ENCODE measurements at places on chromosomes 12 and 14.

GRCh38 chr12:132341318-132342050, 12.1 kb upstream of the GALNT9 start:
- DNase-seq, result no peak

- DNase-seq, result peak; percentile 40
Measured at GRCh38 chr12:120013659-120014380, 24.8 kb downstream of the BICDL1 start.

- DNase-seq, result no peak
Measured at GRCh38 chr12:98530068-98530467, 14.7 kb downstream of the TMPO start.

DNA sequence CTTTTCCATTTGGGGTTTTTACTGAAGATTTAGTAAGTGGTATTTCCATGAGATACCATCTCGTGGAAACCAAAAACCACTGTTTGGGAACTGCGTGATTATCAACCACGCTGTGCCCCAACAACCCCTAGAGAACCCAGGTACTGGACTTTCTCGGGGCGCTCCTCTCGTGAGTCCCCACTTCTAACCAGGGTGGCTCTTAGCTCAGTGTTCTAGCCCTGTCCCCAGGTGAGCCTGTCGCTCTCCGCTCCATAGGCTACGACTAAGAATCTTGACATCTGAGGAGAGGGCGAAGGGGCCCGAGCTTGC, 686 bp downstream of the MCRS1 start:
- DNase-seq, result no peak

GRCh38 chr14:94539181-94539580, 22.1 kb upstream of the SERPINA4 start:
- no peak for DNase-seq

DNA sequence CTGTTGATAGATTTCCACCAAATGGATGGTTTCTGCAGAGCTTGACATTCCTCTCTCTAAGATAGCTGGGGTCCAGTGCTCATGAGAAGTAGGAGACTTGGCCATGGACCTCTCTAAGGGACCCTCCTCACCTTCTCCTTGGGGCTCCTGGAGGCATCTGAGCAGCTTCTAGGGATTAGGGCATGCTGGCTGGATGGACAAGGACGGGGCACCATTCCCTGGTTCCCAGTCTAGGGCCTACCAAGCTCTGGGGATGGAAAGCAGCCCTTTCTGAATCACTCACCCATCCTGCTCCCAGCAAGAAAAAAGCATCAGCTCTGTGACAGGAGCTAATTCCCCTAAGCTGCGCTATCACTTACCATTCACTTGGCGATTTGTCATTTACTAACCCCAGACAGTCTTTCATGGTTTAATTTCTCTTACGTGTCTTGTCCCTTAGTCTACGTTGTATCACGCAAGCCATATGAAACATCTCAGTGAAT, 39.5 kb downstream of the VWF start:
- no peak for DNase-seq

GRCh38 chr12:26790645-26790994, 42.4 kb downstream of the ITPR2 start:
- DNase-seq, result no peak

DNA sequence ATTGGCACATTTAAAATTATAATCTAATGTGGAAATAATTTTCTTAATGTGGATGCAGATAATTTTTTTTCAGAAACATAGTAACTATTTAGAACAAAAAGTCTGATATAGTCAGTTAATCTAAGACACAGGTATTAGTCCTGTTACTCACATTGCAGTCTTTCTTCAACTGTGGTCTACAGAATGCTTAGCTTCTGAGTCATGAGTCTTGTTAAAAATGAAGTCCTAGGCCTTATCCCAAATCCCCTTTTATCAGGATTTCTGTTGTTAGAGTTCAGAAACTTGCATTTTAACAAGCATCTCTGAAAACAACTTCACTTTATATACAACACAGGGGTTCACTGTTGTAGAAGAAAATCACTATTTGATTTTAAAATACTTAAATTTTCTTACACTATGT, 112.2 kb downstream of the SLC16A7 start:
- peak; percentile 67 for DNase-seq

GRCh38 chr14:44530475-44530874, 23.4 kb upstream of the FSCB start:
- no peak for DNase-seq

DNA sequence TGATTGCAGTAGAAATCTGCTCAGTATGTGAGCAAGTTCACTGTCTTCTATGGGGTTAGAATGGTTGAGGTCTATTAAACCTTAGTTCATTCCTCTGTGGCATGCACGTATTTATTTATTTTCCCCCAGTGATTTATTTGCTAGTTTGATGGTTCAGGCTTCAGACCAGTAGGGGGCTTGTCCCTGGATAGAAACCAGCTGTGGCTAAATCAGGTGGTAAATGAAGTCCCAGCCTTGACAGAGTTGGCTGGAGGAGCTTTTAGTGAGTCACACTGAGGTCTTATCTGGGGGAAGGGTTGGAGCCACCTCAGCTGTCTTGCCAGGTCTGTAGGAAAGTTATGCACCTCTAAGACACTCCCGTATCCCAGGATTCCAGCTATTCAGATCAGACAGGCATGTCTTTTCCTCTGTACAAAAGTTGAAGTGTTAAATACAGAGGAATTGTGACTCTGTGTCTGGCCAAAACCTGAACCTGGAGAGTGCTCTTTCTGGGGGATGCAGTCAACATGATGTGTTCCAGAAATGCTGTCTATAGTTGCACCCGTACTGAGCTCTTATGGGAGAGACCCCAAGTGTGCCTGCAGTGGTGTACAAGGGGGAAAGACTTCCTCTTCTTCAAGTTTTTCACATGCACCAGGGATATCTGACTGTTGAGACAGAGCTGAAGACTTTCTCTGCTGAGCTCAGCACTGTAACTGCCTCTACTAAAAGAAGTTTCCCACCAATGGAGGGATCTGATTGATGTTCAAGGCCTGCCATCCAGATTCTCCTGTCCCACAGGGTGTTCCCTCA, 1322.1 kb downstream of the TMEM121 start:
- peak; percentile 85 for DNase-seq

GRCh38 chr14:68637106-68638021, 155.5 kb downstream of the ZFP36L1 start:
- no peak for DNase-seq

DNA sequence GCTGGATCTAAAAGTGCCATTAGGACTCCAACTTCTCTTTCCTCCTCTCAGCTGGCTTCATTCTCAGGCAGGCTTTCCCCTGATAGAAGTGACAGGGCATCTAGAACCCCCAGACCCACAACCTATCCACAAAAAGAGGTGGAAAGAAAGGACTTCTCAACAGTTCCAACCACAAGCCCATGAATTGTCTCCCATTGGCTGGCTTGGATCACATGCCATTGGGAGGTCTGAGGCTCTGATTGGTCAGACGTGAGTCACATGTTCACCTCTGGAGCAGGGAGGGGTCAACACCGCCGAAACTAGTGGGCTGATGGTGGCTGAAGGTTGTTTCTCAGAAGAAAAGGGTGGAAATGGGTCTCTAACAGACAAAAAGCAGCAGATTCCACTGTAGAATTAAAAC, 47.2 kb downstream of the DRAM1 start:
- no peak for DNase-seq

GRCh38 chr14:98227000-98227726, 1044.8 kb downstream of the BCL11B start:
- no peak for DNase-seq

- DNase-seq, result peak; percentile 69
Measured at GRCh38 chr12:84502180-84502860, 410.3 kb downstream of the SLC6A15 start.

DNA sequence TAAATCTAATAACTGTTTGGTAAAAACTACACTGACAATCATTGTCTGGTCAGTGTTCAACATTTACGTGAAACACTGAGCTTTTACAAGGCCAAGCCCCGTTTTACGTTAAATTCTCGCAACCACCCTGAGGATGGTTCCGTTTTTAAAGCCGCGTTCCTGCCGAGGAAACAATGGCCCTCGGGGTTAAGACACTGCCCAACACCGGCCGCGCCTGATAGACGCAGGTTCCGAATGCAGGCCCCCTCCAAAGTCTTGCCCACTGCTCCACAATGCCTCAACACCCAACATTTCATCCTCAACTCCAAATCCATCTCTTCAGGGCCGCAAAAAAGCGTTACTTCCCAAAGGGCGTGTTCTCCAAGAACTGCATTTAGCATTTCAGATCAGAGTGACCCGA, 953 bp upstream of the SNRPF start:
- no peak for DNase-seq

GRCh38 chr12:89893972-89894706, 185.5 kb upstream of the ATP2B1 start:
- DNase-seq, result peak; percentile 48

GRCh38 chr12:15584366-15585041, 204.7 kb downstream of the EPS8 start:
- no peak for DNase-seq

Measured in mammary epithelial cell (primary cell).